NCI-H460 (cell line): ENCODE measurements at places on chromosomes 11 and 22. TPM values are rescaled to one million over a fixed set of nuclear protein-coding genes. Genes with fewer than 3 reads are reported as not detected.

DNA sequence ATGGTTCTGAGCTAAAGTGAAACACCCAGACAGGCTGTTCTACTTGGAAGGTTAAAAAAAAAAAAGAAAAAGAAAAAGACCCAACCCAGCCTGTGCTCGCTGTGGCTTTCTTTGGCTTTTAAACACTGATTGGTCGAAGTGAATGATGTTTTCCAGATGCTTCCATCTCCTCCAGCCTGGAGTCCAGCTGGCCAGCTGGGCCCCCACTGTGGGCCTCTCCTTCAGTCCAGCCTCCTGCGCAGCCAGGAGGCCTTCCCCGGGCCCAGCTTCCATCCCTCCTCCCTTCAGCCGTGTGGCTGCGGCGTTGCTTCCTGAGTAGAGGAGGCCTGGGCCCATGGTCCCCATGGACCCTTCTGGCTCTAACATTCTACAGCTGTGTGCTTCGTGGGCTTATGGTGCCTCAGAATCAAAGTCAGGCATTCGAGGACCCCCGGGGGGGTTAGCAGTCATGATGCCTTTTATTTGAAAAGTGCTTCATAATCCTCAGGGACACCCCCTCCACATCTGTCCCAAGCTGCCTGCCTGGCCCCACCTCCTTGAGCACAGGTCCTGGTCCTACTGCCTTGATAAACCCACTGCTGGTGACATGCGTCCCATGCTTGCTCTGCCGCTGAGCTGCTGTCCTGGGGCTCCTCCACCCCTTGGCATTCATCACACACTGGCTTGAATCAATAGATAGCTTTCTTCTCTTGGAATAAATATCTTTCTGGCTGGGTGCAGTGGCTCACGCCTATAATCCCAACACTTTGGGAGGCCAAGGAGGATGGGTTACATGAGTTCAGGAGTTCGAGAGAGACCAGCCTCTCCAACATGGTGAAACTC is 42.2 kb upstream of the FBLN1 start:
- no peak for DNase-seq

GRCh38 chr11:100682247-100682969 is 4.7 kb upstream of the ARHGAP42 start:
- DNase-seq: no peak

DNA sequence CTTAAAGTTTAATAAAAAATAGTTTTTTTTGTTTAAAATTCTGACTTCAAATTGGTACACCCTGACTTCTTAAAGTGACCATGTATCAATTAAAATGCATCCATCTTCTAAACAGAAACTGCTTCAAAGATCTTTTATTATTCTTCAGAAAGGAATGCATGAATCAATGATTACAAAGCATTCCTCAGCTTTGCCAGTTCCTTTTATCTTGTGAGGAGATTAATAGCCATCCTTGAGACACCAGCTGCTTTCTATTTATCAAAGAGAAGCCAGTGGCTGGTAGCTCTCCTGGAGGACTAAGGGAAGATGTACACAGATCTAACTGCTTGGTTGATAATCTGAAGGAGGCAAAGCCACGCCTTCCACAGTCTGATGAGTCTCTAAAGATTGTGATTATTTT is 2222.5 kb downstream of the LRRC4C start:
- no peak for DNase-seq

GRCh38 chr11:108975026-108975425 is 310.2 kb downstream of the DDX10 start:
- DNase-seq: no peak

GRCh38 chr11:70569996-70570692 is 171.8 kb downstream of the CTTN start:
- no peak for DNase-seq

- no peak for DNase-seq
Observed at GRCh38 chr22:23387827-23388516, 192.1 kb downstream of the IGLL1 start.

The CD248 gene
- total RNA-seq: not detected in 2 replicates

The OR10D3 gene
- total RNA-seq: not detected in 2 replicates

The GTSE1 gene
- 8.6 and 10.3 TPM in 2 replicates for total RNA-seq

The RASGRP2 gene
- total RNA-seq: not detected in 2 replicates

The MS4A12 gene
- total RNA-seq: not detected in 2 replicates

The SLC5A4 gene
- total RNA-seq: not detected in 2 replicates

The CELF1 gene
- 60.3 and 74.4 TPM in 2 replicates for total RNA-seq

The KCNJ11 gene
- total RNA-seq: 0.74 and 0.81 TPM in 2 replicates

The TPH1 gene
- 0.02 and 0.03 TPM in 2 replicates for total RNA-seq
